ENCODE measurements at places on chromosomes 5 and 9. TPM values are rescaled to one million over a fixed set of nuclear protein-coding genes. Genes with fewer than 3 reads are reported as not detected.

GRCh38 chr9:136522314-136523237, 23.3 kb downstream of the NOTCH1 start:
- no peak overlapping the region for H3K4me3 ChIP-seq
- no peaks in the 10 kb centered on the region for H3K27me3 ChIP-seq
- DNase-seq: peak; percentile 49
- H3K36me3 ChIP-seq: peaks cover 7% of the 10 kb centered on the region
- H3K27ac ChIP-seq: peak overlapping the region; percentile 82
- peaks cover 83% of the 10 kb centered on the region for H3K4me1 ChIP-seq

GRCh38 chr9:98943682-98944056, at the start of gene COL15A1:
Gene COL15A1, plus strand, starts transcription at chr9:98943907. Its CDS starts 155 bp downstream, at chr9:98944062.
- peak within 1 kb of the TSS; percentile 39 for H3K27ac ChIP-seq
- no peaks in the 10 kb centered on the region for H3K4me1 ChIP-seq
- no peak for DNase-seq

DNA sequence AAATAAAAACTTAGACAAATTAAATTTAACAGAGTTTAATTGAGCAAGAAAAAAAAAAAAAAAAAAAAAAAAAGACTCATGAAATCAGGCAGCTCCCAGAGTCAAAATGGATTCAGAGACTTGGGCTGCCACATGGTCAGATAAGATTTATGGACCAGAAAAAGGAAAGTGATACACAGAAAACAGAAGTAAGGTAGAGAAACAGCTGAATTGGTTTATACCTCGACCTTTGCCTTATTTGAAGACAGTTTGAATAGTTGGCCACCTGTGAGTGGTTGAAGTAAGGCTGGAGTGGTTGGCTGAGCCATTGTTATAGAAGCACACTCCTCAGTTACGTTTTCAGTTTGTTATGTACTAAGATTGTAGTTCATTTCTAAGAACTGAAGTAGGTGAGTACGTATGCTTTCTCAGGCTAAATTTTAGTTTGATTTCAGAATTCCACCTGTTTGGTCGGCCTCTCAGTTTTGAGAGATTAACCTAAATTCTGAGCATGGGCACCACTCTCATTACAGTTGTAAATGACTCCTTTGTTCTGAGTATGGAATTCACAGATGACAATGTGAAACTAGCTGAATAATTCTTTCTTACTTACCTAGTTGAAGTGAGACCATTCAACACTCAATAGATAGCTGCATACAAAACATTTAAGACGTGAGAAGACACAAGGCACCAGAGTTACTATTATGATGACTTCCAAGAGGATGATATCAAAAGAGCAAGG, 149.0 kb downstream of the AOPEP start:
- no peaks in the 10 kb centered on the region for H3K36me3 ChIP-seq
- peaks cover 17% of the 10 kb centered on the region for H3K4me1 ChIP-seq
- H3K4me3 ChIP-seq: no peak overlapping the region
- no peak for DNase-seq
- H3K27me3 ChIP-seq: no peaks in the 10 kb centered on the region

The PCDHGA8 gene
- 11.5 TPM for total RNA-seq

The TUSC1 gene
- 17.9 TPM for total RNA-seq

DNA sequence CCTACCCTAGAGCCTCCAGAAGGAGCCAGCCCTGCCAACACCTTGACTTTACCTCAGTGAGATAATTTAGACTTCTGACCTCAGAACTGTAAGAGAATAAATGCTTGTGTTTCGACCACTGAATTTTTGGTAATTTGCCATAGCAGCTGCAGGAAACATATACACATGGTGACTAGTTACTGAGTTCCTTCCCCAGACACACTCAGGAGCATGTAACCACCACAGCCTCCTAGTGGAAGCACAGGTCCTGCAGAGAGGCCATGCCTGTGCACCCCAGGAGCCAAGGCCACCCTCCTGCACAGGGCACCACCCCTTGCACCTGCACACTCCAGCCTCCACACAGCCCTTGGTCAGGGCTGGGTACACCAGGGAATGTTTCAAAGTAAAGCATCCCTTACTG, 7.6 kb upstream of the CAMSAP1 start:
- H3K36me3 ChIP-seq: peaks cover 27% of the 10 kb centered on the region
- no peaks in the 10 kb centered on the region for H3K4me1 ChIP-seq
- no peaks in the 10 kb centered on the region for H3K27me3 ChIP-seq
- no peak overlapping the region for H3K27ac ChIP-seq
- no peak for DNase-seq
- H3K4me3 ChIP-seq: no peak overlapping the region

The TEK gene
- total RNA-seq: 3.8 TPM

All from transverse colon (tissue), 4 donors.